ENCODE measurements at places on chromosomes 5 and 9. TPM values are rescaled to one million over a fixed set of nuclear protein-coding genes. Genes with fewer than 3 reads are reported as not detected.

DNA sequence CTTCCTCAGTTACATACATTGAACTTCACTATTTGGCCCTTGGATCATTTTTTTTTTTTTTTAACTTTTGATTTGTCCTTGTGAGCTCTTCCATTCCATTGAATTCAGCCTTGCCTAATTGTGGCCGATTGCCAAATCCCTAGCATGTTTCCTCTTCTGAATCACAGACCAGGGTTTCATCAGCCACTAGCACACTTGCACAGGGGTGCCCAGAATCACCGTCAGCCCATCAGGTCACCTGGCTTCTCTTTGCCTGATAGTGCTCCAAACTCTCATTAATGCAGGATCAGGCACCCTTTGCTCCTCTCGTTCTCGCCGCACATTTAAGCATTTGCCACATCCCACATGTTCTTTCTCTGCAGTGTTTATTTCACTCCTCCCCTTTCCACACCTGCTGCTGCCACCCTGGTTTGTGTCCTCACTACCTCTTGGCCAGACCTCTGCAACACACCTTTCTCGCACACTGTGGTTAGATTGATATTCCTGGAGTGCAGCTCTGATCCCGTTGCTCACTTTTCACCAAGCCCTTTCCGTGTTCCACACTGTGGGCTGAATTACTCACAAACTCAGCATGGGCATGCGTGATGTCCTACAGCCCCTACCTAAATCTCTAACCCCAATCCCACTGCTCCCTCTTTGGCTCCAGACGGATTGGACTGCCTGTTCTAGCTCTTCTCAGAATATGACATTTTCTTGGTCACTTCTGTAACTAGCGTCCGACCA, 9.8 kb downstream of the PIK3R1 start:
- no peak for DNase-seq

DNA sequence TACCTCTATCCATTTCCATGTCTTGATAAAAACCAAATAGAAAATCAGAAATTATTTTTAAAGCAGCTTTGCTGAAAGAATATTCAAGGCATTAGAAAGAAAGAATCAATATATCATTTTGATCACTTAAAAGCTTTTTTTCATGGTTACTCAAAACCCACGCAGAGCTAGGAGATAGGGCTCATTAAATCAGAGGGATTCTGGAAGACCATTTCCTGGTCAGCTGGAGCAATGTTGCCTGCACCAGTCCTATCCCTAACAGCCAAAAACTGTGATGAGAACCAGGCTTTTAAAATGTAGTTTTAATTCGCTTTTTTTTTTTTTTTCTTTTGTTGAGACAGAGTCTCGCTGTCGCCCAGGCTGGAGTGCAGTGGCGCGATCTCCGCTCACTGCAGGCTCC, 72.3 kb downstream of the ARSB start:
- DNase-seq, result no peak

- peak; percentile 87 for DNase-seq
These were observed 1.1 kb downstream of the JADE2 start for GRCh38 chr5:134526483-134527155.

- peak; percentile 68 for DNase-seq
These were observed 63.1 kb downstream of the CXXC5 start for GRCh38 chr5:139711067-139711905.

- DNase-seq, result no peak
These were observed 247.0 kb upstream of the MEF2C start for GRCh38 chr5:89129941-89130340.

- DNase-seq, result no peak
These were observed 1928.2 kb upstream of the WWC1 start for GRCh38 chr5:166363087-166363760.

OR1L4 gene
- not detected for total RNA-seq

NUTM2G gene
- not detected for total RNA-seq

IL17B gene
- not detected for total RNA-seq

ANKRD20A1 gene
- not detected for total RNA-seq

ARL14EPL gene
- total RNA-seq, result not detected

TMC1 gene
- not detected for total RNA-seq

Data from Caco-2 (cell line).